ENCODE measurements at places on chromosomes 1 and 21. TPM values are rescaled to one million over a fixed set of nuclear protein-coding genes. Genes with fewer than 3 reads are reported as not detected.

The DNAJC28 gene
- total RNA-seq, result 3.0 TPM

The APOBEC4 gene
- total RNA-seq, result not detected

The CD53 gene
- 7.5 TPM for total RNA-seq

The SFN gene
- 0.17 TPM for total RNA-seq

The PEX19 gene
- 78.4 TPM for total RNA-seq

Data from psoas muscle (tissue), 8 donors.